Renal cortical epithelial cell (primary cell): ENCODE measurements at places on chromosomes 6 and 20. TPM values are rescaled to one million over a fixed set of nuclear protein-coding genes. Genes with fewer than 3 reads are reported as not detected.

- DNase-seq: no peak
These were observed 9.5 kb downstream of the OVOL2 start for GRCh38 chr20:18048176-18048575.

GHRH gene
- not detected in 2 replicates for total RNA-seq

GRCh38 chr20:63025534-63026331, 19.0 kb upstream of the BHLHE23 start:
- no peak for DNase-seq

- no peak for DNase-seq
These were observed 258.3 kb upstream of the FOXQ1 start for GRCh38 chr6:1053586-1053985.

ZNF341 gene
- total RNA-seq: 0.52 and 2.1 TPM in 2 replicates

DNA sequence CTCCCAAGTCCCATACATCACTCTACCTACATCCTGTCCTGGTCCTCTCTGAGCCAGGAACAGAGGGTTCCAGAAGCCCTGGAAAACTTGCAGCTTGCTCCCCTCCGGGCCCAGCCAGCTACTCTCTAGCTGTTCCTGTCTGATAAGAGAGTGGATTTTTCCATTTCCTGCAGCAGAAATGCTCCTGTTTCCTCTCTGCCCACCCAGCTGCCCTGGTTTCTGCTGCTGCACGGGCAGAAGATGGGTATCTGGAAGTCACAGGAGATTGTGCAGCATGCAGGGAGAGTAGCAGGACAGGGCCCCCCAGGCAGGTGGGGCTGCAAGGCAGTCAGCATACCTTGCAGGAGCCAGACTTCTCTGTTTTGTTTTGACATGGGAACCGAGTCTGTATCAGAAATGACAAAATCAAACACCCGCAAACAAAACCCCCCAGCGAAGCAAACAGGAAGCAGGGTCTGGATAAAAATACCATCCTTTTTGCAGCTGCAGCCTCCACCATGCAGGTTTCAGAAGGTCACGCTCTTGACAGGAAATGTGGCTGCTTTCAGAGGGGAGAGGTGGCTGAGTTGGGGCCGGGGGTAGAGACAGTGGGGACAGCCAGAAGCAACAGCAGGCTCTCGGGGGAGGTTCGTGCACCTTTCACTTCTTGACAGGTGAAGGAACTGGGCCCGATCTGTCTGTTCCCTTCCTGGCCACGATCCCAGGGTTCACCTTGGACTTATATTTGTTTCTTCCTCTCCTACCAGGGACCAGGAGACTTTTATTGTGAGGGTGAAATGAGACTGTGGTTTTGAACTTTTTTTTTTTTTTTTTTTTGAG, 50.8 kb upstream of the FAM83D start:
- no peak for DNase-seq
